Stimulated activated CD4-positive, alpha-beta T cell treated with anti-CD3 and anti-CD28 coated beads, Interleukin-4, amount 100 ng/mL, for 24 hours (primary cell): ENCODE measurements at places on chromosomes 11 and 22.

GRCh38 chr22:25628494-25628893 lies 64.0 kb downstream of the GRK3 start:
- no peak for DNase-seq

DNA sequence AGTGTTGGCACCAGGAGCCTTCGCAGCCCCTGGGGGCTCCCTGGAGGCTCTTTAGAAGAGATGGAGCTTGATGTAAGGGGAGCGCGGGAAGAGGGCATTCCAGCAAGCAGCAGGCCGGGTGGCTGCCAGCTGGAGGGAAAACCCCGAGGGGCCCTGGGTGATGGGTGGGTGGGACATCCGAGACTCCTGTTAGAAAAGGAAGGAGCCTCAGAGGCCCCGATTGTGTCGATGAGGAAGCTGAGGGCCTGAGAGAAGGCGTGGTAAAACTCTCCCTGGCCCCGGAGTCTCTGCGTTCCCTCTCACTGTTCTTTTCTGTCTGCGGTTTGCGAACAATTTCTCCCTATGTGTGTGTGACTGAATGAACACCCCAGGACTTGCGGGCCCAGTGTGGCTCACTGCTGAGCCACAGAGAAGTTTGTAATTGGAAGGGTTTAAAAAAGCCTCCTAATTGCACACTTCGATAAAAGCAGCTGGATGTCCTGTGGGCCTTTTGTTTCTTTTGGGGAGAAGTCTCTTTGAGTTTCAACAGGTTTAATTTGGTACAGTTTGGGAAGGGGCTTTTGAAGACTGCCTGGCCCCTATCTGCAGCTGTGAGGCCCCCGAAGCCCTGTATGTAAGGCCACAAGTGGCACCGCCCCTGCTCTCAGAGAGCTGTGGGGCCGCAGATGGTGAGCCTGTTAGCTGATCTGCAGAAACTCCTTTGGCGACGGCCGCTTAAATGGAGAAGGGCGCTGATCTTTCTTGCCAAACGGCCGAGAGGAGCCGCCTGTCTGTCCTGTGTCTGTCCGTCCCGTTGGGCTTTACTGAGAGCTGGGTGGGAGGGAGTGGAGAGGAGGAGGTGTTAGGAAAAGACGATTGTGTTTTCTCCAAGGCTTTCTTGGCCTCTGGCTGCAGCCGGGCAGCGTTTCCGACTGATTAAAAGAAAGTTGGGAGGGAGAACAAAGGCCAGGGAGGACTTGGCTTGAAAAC lies 2.0 kb downstream of the FBLN1 start:
- DNase-seq, result no peak

DNA sequence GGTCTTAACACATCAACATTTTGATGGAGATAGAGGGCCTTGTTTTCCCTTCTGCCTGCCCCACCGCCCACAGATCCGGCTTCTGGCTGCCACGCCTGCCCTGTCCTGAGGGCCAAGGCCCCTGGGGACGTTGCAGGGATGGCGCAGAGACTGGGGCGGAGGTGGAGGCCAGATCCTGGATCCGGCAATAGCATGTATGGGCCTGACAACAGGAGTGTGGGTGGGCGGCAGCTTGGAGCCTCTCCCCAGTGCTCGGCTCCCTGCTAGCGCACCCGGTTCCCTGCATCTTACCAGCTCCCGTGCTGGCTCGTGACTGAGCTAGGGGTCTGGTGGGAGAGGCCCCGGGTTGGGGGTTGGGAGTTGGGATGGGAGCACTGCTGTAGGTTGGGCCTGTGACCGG lies 95.6 kb downstream of the ZBTB16 start:
- no peak for DNase-seq

GRCh38 chr11:61967924-61968757 lies 707 bp upstream of the FTH1 start:
- DNase-seq, result peak; percentile 36

DNA sequence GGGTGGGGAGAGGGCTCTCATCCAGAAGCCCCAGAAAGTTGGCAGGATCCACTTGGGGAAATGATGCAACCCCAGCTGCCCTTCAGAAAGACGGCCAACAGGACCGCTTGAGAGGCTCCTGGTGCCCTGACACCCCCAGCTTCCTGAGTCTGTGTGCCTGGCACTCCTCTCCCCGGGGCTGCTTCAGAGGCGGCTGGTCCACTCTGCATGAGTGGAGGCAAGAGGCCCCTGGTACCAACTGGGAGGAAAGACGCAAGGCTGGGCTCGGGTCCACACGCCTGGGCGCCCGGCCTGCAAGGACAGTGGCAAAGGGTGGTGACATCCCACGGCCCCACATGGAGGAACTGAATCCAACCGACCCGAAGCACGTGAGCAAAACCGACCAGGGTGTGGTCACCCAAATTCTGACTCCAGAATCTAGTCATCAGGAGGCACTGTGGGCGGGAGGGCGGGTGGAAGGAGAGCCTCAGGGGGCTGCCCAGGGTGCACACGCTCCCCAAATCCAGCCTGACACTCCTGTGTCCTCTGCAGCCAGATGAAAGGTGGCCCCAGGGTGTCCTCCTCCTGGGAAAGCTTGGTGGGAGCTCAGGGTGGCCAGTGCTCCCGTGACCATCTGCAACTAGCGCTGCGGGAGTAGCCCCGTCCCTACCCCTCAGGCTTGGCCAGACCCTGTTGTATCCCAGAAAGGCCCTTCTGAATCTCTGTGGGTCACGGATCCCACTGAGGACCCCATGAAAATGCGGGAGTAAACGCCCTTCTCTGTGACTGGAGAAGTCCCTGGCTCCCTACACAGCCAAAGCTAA lies 3.7 kb downstream of the RNH1 start:
- DNase-seq, result peak; percentile 29

DNA sequence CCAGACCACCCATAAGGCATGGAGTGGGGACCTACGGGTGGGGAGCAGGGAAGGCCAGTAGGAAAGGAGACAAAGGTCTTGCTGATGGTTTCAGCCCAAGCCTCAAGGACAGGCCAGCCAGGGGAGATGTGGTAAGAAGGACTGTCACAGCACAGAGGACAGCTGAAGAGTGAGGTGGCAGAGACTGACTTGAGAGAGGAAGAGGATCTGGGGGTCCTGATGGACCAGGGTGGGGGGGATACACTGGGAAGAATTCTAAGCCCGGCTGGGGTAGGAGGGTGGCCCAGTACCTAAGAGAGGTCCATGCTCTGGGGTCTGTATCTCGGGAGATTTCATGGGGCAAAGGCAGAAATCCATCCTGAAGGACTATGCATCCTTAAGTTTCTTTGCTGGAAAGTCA lies 66.1 kb upstream of the THY1 start:
- DNase-seq, result no peak

GRCh38 chr11:131684111-131685060 lies 314.0 kb downstream of the NTM start:
- DNase-seq, result no peak

GRCh38 chr11:83571302-83571701 lies 285.1 kb upstream of the CCDC90B start:
- DNase-seq, result no peak

- peak; percentile 45 for DNase-seq
Observed at GRCh38 chr11:125348674-125349309, 147.3 kb downstream of the FEZ1 start.

GRCh38 chr11:113134626-113135025 lies 173.4 kb downstream of the NCAM1 start:
- no peak for DNase-seq

- DNase-seq, result no peak
Observed at GRCh38 chr11:28017816-28018215, 90.1 kb downstream of the KIF18A start.

GRCh38 chr11:87754685-87755084 lies 420.6 kb downstream of the RAB38 start:
- DNase-seq, result no peak

DNA sequence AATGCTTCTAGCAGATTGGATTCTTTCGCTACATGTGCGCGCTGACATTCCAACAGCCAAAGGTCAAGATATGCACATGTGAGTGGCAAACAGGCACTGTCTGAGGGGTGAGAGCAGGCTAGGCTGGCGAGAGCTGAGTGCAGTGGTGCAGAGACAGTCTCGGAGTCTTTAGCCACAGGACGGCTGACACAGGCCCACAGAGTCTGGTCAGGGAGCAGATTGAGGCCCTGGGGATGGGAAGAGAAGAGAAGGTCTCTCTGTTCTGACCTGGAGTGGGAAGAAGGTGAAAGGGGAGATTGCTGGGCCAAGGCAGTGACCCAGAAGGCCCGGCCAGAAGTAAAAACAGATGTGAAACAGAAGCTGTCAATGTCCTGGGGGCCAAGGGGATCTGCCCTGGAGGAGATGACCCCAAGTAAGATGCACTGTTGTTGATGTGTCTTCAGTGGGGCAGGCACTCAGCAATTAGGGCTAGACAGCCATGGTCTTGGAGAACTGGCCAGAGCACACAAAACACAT lies 197.8 kb downstream of the ETS1 start:
- DNase-seq, result no peak

GRCh38 chr22:39825661-39826102 lies 67.9 kb downstream of the ENTHD1 start:
- no peak for DNase-seq

DNA sequence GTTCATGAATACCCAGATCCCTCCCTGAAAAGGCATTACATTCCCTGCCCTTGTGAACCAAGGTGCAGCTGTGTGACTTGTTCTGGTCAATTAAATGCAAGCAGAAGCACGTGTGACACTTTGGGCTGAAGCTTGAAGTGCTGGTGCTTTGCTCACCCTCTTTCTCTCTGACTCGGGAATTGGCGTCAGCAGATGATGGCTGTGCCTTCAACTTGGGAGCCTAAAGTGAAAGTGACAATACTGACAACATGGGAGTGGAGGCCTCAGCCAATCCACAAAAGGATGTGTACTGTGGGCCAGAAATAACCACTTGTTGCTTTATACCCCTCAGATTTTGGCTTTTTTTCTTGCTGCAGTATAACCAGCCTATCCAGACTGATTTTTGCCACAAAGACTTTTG lies 148.3 kb upstream of the THY1 start:
- no peak for DNase-seq

DNA sequence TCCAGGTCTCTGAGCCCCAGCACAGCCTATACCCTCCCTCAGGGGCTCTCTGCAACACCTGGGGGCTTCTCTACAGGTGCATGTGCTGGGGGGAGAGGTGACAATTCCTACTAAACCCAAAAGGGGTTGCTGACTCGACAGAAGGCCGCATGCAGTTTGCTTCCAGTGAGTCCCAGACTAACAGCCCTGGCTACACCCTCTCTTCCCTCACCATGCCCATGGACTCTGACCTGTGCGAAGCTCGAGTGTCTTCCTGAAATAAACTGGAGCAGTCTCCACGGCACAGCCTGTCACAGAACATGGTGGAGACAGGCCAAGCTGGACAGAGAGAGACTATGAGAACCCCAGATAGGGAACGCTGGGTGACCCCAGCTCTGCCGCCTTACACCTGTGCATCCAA lies 16.6 kb downstream of the PLEKHA7 start:
- DNase-seq, result no peak

DNA sequence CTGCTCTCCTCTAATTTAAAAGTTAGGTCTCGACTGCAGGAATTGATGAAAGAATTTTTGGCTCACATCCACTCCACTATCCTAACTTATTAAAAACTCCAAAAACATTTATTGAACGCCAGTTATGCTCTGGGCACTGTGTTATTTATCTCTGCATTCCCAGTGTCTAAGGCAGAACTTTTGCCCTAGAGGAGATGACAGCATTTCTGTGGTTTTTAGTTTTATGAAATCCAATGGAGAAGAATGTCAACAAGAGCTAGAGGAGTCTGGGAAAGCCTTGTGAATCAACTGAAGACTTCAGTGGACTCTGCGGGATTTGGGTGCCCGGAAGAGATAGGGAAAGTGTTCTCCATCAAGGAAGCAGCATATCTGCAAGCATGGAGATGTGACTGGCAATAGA lies 217.0 kb upstream of the PGR start:
- no peak for DNase-seq

GRCh38 chr22:47021371-47022074 lies 259.1 kb downstream of the TBC1D22A start:
- no peak for DNase-seq

DNA sequence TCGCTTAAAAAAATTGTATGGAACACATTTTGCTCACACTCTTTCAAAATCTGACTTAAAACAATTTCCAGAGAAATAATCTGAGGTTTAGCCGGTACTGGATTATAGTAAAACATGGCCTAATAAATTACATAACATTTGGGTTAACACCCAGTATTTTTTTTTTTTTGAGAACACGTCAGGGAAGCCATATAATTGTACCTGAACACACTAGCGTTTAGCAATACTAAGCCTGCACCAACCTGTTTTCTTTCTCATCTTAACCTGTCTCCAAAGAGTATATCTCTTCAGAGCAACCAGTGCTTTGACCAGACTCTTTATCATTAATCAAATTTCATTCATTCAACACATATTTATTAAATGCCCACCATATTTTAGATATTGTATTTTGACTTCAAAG lies 2.0 kb upstream of the POGLUT3 start:
- DNase-seq, result no peak

DNA sequence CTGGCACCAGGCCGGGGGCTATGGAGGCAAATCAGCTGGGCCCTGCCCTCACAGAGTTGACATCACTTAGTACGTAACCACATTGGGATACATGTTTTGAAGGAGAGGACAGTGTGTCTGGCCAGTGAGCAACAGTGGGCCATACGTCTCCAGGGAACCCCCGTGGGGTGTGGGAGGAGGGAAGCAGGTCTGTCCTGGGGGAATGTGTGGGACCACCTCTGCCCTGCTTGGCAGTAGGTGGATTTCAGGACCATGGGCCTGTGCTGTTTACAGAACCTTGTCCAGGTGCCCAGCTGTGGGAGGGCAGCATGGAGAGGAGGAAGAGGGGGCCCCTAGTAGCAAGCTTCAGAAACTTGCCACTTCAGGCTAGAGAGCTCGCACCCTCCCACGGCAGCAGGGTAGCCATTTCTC lies 21.0 kb downstream of the P2RY2 start:
- no peak for DNase-seq

- no peak for DNase-seq
Observed at GRCh38 chr11:47437746-47438418, 11.1 kb downstream of the RAPSN start.

DNA sequence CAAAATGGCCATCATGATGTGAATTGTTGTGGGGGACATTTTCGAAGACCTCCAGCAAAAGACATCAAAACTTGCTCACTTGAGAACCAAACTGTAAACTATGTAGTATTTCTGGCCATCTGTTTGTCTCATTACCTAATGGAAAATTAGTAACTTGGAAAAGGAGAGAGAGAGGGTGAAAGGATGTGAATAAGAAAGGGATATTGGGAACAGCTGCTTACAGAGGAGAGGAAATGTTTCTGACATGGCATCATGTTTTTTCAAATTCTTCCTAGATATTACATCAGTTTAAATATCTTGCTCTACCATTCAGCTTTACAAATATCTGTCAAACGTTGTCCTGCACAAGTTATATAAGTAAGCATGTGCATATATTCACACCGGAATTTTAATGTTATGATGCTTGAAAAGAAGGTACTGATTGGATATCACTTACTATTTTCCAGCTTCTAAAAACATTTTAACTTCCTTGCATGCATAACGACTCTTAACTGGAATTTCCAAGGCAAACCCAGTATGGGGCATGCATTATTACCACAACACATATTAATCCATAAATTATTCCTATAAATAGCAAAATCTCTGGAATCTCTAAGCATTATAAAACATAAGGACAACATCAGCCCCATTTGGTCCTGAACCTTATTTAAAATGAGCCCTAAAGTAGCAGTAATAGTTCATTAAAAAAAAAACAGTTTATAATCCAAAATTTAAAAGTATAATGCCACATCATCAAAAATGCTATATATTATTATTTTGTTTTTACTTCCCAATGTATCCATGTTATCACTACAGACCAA lies 20.0 kb downstream of the GUCY1A2 start:
- DNase-seq, result no peak
